ENCODE measurements at places on chromosomes 3 and 15.

DNA sequence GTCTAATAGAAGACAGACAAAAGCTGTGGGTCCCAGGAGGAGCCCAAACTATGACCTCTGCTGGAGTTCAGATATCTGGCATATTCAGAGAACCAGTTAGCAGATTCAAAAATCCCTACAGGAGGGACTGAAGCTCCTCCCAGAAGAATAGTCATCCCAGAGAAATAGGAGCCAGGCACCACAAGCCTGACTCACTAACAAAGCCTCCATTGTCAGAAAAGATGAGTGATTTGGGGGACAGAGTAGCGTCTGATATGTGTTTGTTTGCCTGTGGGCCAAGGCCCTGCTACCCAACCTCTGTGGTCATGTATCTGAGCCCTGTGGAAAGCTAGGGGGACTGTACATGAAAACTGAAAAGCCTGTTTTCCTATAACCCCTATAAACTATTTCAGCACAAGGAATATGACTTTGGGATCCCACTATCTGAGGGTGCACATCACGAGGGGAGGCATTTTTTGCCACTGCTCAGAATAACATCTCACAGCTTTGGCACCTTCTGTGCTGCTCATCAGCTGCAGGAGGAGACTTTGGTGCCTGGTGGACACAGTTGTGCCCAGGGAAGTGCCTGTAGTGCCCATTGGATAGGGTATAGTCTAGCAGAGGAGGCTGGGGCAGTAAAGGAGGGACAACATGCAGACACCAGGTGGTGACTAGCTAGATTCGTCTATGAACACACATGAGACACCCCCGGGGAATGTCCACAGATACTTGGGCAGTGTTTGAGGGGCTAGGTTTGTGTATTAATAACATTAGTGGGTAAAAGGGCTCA lies 9.7 kb upstream of the LARP6 start:
- no peak for DNase-seq

- no peak for DNase-seq
These were observed 11.2 kb downstream of the ZXDC start for GRCh38 chr3:126464494-126464893.

DNA sequence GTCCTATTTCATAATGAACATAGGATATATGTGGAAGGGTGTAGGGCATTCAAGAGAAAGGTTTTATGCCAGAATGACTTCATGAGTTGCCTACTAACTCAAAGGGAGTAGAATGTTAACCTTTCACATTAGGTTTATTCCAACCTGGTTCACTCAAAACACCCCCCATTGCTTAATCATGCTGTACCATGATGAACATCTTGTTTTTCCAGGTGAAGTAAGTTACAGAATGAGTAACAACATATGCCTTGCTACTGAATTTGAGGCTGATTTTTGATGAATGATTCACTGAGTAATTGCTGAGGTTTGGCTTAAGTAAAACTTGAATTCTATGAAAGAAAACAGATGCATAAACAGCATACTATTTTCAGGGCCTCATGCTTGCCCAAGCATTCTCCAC lies 5.9 kb upstream of the CLDN16 start:
- no peak for DNase-seq

GRCh38 chr15:27575521-27575920 lies 523.6 kb downstream of the OCA2 start:
- no peak for DNase-seq

GRCh38 chr3:66889750-66890494 lies 108.2 kb upstream of the KBTBD8 start:
- DNase-seq, result no peak

DNA sequence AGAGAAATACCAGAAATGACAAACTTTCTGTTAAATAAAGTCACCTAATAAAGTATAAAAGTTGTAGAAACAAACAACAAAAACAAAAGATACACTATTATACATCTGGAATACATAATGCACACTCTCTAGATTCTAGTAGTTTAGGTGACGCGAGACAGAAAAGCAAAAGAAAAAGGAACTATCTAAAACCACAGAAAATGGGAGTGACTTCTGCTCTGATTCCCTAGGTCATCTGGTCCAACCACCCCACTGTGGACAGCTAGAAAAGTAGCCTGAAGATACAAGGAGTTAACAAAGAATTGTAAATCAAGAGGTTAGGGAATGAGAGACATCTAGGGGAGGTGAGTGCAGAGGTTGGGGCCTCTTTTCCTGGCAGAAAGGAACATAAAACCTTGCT lies 39.1 kb downstream of the DHX36 start:
- no peak for DNase-seq

DNA sequence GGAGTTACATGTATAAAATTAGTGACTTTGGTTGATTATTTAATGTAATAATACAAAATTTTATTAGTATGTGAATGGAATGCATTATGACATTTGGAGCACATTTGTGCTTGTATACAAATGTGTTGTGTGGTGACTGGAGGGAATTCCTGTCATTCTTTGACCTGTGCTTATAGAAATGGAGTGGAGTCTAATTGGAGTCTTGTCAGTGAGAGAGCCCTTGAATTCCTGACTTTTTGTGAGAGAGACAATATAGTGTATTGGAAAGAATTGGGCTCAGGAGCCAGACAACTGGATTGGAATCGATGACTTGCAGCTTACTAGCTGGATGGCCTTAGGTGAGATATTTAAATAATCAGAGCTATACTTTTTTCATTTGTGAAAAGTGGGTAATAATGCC lies 9.4 kb downstream of the TCF12 start:
- DNase-seq, result no peak

DNA sequence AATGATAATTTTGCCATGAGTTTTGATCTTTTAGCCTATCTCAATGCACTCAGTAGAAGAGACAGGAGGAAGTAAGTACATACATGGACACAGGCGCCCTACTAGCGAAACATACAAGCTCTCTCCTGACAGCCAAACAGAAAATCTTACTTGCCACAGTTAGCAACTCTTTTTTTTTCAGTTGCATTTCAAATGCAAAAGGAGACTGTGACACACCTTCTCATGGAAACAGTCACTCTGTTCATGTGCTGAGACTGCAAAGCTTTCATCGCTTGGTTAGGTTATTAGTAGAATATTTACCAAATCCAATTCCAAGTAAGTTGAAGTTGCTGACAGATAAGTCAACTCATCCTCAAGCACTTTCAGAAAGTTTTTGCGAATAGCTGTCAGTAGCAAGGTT lies 223.3 kb downstream of the FOXP1 start:
- no peak for DNase-seq

- DNase-seq, result no peak
These were observed 600.4 kb downstream of the GRM7 start for GRCh38 chr3:7461202-7461825.

- no peak for DNase-seq
These were observed 150.2 kb downstream of the TP63 start for GRCh38 chr3:189781415-189781814.

DNA sequence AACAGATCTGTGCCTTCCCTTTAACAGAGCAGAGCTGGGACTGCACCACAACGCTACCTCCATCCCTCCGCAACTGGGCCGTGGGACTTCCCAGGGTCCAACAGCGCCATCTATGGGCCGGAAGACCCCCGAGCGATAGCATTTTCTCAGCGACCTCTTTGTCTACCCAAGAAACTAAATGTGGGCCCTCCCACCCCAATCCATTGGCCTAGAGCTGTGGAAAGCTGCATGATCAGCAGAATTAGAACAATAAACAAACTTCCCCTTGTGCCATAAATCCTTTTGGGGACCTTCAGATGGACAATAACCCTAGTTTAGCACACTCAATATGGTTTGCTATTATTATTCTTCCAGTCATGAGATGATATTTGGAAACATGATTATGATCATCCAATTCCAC lies 74.8 kb upstream of the NTRK3 start:
- DNase-seq, result no peak

- DNase-seq, result no peak
These were observed 143.2 kb upstream of the PRR20G start for GRCh38 chr3:127431066-127431465.

DNA sequence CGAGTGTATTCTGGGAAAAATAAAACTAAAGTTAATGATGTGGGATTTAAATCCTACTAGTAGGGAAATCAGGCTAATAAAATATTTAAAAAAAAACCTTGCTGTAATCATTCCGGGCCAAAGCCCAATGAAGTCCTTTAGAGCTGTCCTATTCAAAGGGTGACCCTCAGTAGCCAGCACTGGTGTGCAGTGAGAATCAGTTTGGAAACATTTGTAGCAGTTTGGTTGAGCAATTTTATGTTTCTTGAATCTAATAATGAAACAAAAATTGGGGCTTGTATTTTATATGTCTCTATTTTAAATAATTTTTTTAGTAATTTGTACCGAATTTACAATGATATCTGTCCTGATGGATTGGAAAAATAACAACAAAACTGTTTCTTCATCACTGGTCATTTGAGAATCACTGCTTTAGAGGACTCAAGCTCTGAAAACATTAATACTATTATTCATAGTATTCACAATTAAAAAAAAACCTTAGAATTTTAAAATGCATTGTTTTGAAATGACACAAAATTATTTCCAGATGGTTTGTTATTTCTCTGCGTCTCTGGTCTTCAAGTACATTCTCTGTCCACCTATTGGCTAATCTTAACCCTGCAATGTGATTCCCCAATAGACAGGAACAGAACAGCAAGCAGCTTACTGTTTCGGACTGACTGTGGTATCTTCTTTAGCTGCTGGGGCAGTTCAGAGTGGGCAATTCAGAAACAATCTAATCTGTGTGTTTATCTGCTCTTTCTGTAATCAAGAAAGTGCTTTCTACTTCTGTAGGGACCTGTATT lies 71.2 kb downstream of the OTOL1 start:
- DNase-seq, result no peak

GRCh38 chr3:41190509-41191284 lies 8.6 kb upstream of the CTNNB1 start:
- DNase-seq, result no peak

GRCh38 chr15:79282371-79283251 lies at the start of gene ANKRD34C:
Gene ANKRD34C, plus strand, starts transcription at chr15:79282722. Its CDS starts 10,563 bp downstream, at chr15:79293285.
- no peak for DNase-seq

DNA sequence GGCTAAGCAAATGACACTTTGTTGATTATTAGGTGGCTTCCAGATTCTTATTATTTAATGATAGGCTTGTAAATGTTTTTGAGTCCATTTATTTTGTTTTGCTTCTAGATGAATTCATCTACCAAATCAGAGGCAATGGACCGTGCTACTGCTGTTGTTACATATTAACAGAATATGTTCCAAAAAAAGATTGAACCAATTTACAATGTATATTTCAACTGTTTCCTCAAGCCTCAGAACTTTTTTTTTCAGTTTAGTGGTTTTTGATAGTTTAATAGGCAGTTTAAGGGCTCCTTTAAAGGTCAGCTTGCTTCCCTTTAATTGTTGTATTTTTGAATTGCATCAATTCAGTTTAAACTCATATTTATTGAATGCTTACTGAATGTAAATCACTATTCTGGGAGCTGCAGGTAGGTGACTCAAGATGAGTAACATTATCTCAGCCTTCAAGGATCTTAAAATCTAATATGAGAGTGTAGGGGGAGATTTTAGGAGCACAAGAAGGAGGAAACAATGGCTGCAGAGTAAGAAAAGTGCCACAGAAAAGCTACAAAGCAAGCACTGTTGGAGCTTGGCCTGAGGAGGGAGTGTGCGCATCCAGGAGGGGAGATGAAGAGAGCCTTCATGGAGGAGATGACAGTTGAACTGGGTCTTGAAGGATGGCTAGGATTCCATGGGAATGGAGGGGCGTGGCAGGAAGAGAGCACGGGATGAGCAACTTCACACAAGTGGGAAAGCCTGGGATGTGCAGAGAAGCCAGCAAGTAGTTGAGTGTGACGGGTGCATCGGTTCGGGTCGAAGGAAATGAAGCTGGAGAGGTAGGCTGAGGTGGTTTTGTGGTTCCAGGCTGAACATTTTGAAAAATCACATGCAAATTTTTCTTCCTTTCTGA lies 14.7 kb downstream of the MAP2K1 start:
- no peak for DNase-seq

- no peak for DNase-seq
These were observed 37.6 kb downstream of the OSTN start for GRCh38 chr3:191236646-191237045.

- DNase-seq, result no peak
These were observed 32.2 kb upstream of the TMEM158 start for GRCh38 chr3:45258317-45258716.

DNA sequence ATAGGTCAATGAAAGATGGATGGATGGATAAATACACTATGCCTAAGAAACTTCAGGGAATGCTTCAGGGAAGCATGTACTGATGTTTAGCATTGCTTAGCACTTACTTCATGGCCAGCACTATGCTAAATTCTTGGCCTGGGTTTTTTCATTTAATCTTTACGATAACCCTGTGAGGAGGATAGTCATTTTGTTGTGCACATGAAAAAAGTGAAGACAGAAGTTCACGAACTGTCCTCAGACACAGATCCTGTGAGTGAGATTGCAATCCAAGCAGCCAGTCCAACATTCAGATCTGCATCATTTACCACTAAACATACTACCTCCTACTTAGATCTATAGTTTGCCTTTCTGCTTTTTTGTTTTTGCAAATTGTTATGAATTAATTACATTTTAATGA lies 510.8 kb upstream of the AGTR1 start:
- no peak for DNase-seq
